Hematopoietic multipotent progenitor cell treated with erythropoietin and hydrocortisone succinate and interleukin-3 and kit ligand, for 17 days (in vitro differentiated cells): ENCODE measurements at places on chromosomes 7 and 10.

DNA sequence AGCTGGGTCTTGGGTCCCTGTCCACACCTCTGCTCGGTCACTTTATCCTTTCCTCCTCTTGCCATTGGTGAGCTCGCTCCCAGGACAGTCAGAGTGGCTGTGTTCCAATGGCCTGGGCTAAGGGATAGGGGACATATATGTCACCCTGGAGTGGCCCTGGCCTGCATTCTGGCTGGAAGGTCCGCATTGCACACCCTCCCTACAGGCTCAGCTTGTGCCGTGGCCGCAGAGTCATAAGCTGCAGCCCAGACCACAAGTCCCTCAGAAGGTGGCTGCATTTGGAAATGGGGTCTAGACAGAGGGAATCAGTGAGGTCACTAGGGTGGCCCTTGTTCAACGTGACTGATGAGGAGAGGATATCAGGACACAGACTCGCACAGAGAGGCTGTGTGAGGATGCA lies 363.8 kb upstream of the SHH start:
- DNase-seq: no peak

GRCh38 chr7:42877862-42878261 lies 34.0 kb downstream of the C7orf25 start:
- no peak for DNase-seq

GRCh38 chr10:34821587-34822585 lies 6.8 kb upstream of the PARD3 start:
- DNase-seq: no peak

DNA sequence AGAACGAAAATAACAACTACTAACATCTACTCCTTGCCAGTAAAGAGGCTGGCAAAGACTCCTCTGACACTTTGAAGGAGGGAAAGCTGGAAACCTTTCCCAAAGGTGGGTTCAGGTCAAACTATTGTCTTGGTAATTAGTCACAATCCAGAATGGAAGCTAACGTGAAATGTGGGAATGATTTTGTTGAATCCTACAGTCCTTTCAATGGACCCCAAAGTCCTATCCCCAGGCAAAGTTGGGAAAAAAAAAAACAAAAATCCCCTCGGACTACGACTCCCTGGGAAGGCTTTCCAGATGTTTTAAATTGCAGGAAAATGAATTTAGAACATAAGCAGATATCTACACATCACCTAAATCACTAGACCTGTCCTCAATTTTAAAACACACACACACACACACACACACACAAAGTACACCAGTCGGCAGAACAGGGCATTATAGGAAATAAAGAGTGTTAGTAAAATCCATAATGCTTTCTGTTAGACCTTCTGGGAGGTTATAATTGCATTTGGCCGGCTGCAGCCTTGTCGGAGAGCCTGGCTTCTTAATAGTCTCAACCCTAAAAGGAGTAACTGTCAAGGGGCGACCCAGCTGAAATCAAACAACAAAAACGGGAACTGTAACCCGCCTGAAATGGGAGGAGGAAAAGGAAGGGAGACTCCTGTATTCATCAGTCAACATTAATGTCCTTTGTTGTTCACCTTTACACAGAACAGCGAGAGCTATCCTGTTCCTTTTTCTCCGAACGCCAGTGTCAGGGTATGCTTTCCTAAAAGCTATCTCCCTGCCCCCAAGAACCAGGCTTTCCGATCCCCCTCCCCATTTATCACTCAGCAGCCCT lies 1.5 kb downstream of the DOCK4 start:
- no peak for DNase-seq

- DNase-seq: no peak
Measured at GRCh38 chr7:84196084-84196503, 1.5 kb upstream of the SEMA3A start.

DNA sequence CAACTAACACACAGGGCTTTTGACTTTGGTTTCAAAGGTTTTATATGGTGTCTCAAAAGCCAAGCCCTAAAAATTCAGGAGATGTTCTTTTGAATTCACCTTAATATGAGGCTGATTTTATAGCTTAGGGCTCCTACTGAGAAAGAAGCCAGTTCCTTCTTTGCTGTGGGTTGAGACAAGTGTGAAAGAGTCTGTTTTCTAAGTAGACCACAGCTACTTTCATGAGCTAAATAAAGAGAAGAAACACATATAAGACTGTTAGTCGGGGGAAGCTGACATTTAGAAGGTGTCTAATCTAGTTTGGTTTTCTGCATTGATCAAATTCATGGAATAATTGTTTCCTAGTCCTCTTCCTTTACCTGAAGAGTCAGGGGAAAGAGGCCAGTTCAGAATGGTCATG lies 332.1 kb upstream of the CELF2 start:
- DNase-seq: no peak
